Gastrocnemius medialis (tissue), 4 donors: ENCODE measurements at places on chromosomes 11 and 22. TPM values are rescaled to one million over a fixed set of nuclear protein-coding genes. Genes with fewer than 3 reads are reported as not detected.

DNA sequence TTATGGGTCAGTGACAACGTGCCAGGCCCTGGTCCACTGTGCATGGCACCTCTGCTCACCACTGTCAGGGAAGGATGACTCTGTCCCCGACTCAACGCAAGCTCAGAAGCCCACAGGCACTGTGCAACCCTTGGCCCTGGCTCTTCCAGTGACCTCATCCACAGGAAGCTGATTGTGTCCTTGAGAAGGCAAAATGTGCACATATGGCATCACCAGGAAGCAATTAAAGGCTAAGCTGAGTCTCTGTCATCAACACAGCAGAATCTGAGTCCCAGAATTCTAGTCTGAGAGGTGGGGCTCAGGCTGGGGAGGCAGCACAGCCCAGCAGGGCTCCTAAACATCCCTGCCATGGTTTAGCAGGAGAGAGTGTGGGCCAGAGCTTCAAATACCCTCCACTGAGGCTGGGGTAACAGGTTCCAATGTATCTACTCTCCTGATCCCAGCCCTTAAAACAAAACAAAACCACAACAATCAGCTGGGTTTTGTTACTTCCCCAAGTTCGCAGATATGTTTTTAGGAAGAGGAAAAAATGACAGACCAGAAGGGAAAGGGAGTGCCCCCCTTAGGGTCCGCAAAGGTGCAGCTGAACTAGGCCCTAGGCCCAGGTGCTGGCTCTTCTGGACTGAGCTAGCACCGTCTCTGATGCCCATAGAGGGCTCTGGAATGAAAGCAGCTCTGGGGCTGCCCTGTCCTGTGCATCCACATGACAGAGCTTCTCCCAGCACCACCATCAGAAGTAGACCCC lies 33.5 kb upstream of the GNAZ start:
- no peak overlapping the region for H3K27ac ChIP-seq
- no peaks in the 10 kb centered on the region for H3K27me3 ChIP-seq
- H3K4me3 ChIP-seq: no peak overlapping the region
- DNase-seq: no peak

The RNH1 gene
- total RNA-seq: 138 TPM

GRCh38 chr11:94196363-94196762 lies 67.7 kb downstream of the PANX1 start:
- H3K27ac ChIP-seq: no peak overlapping the region
- DNase-seq: no peak
- no peaks in the 10 kb centered on the region for H3K36me3 ChIP-seq
- no peaks in the 10 kb centered on the region for H3K27me3 ChIP-seq
- no peak overlapping the region for H3K4me3 ChIP-seq

- DNase-seq: peak; percentile 75
- no peaks in the 10 kb centered on the region for H3K27me3 ChIP-seq
- peak overlapping the region; percentile 94 for H3K4me3 ChIP-seq
- H3K4me1 ChIP-seq: peaks cover 15% of the 10 kb centered on the region
- peak overlapping the region; percentile 98 for H3K27ac ChIP-seq
- H3K36me3 ChIP-seq: no peaks in the 10 kb centered on the region
Measured at GRCh38 chr11:86244063-86244521, 461 bp upstream of the EED start.

DNA sequence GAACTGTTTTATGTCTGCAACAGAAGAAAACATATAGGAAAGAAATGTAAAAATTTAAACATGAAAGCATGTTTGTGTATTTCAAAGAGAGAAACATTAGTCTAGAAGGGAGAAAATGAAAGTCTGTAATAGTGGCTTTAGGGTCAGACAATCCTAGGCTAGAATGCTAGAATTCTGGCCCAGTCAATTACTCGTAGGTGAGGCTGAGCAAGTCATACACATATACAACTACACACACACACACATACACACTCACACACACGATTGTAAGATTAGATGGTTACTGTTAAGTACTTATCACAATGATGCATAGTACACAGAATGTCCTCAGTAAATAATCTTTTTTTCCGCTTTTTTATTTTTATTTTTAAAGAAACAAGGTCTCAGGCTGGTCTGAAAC lies 37.7 kb upstream of the PCF11 start:
- peaks cover 3% of the 10 kb centered on the region for H3K4me1 ChIP-seq
- no peak overlapping the region for H3K27ac ChIP-seq
- no peaks in the 10 kb centered on the region for H3K27me3 ChIP-seq
- no peaks in the 10 kb centered on the region for H3K36me3 ChIP-seq
- no peak overlapping the region for H3K4me3 ChIP-seq

- no peaks in the 10 kb centered on the region for H3K27me3 ChIP-seq
- H3K4me1 ChIP-seq: no peaks in the 10 kb centered on the region
- DNase-seq: no peak
- no peak overlapping the region for H3K4me3 ChIP-seq
Measured at GRCh38 chr11:117809236-117810055, 12.4 kb upstream of the DSCAML1 start.

The SMDT1 gene
- total RNA-seq: 7.9 TPM

- no peaks in the 10 kb centered on the region for H3K4me1 ChIP-seq
- H3K36me3 ChIP-seq: no peaks in the 10 kb centered on the region
- H3K27ac ChIP-seq: no peak overlapping the region
- no peaks in the 10 kb centered on the region for H3K27me3 ChIP-seq
Measured at GRCh38 chr11:123523539-123523938, 93.5 kb downstream of the GRAMD1B start.

DNA sequence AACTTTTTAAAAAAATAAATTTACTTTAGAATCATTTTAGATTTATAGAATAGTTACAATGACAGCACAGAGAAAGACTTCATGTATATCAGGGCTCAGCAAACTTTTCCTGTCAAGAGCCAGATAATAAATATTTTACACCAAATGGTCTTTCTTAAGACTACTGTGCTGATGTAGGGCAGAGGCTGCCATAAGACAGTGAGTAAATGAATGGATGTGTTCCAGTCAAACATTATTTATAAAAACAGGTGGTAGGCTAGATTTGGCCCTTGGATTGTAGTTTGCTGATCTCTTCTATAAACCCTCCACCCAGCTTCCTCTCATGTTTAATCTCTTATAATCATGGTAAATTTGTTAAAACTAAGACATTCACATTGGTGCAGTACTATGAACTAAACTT lies 33.0 kb downstream of the CECR2 start:
- DNase-seq: no peak
- peaks cover 32% of the 10 kb centered on the region for H3K4me1 ChIP-seq
- H3K27me3 ChIP-seq: no peaks in the 10 kb centered on the region
- H3K27ac ChIP-seq: peak overlapping the region; percentile 91
- no peak overlapping the region for H3K4me3 ChIP-seq
- H3K36me3 ChIP-seq: no peaks in the 10 kb centered on the region

DNA sequence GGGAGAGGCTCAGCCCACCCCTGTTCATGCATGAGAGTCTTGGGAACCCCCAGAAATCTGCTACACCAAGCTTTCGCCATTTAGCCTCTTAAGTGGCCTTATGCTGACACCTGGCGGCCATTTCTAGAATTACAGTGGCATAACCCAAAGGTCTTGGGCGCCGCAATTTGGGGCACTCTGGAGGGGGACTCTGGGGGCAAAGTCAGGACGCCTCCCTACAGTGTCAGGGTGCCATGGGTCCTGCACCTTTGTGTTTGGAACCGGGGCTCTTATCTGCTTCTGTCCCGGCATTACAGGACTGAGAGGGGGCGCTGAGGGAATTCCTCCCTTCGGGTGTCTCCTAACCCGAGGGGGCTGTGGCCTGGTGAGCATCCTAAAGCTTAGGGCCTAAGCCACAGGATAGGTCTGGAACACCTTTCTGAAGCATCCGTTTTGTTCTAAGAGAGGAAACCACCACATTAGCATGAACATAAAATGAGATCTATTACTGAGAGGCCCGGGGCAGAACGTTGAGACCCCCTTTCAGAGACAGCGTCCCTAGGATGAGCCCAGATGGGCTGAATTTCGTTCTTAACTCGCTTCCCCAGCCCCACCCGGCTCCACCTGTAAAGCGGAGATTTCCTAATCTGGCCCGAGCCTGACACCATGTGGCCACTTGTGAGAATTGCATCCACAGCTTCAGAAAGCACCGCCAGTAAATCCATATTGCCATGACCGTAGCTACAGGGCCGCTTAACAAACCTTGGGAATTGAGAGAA lies 9.3 kb downstream of the INS start:
- peak overlapping the region; percentile 39 for H3K27ac ChIP-seq
- no peak overlapping the region for H3K4me3 ChIP-seq
- DNase-seq: peak; percentile 77
- H3K36me3 ChIP-seq: no peaks in the 10 kb centered on the region
- H3K4me1 ChIP-seq: peaks cover 20% of the 10 kb centered on the region

The SLC6A5 gene
- not detected for total RNA-seq

GRCh38 chr11:57792060-57792541 lies 30.5 kb downstream of the CTNND1 start:
- peak; percentile 50 for DNase-seq
- peak overlapping the region; percentile 48 for H3K27ac ChIP-seq
- peaks cover 42% of the 10 kb centered on the region for H3K4me1 ChIP-seq
- peaks cover 30% of the 10 kb centered on the region for H3K36me3 ChIP-seq
- H3K4me3 ChIP-seq: no peak overlapping the region

GRCh38 chr11:69700278-69701140 lies 3.3 kb downstream of the FGF19 start:
- peaks cover 64% of the 10 kb centered on the region for H3K27me3 ChIP-seq
- DNase-seq: no peak
- H3K36me3 ChIP-seq: no peaks in the 10 kb centered on the region
- H3K4me3 ChIP-seq: no peak overlapping the region
- H3K4me1 ChIP-seq: no peaks in the 10 kb centered on the region

- H3K27ac ChIP-seq: no peak overlapping the region
- DNase-seq: no peak
- H3K4me1 ChIP-seq: no peaks in the 10 kb centered on the region
- H3K36me3 ChIP-seq: no peaks in the 10 kb centered on the region
Measured at GRCh38 chr22:37400719-37401118, 26.6 kb downstream of the ELFN2 start.

DNA sequence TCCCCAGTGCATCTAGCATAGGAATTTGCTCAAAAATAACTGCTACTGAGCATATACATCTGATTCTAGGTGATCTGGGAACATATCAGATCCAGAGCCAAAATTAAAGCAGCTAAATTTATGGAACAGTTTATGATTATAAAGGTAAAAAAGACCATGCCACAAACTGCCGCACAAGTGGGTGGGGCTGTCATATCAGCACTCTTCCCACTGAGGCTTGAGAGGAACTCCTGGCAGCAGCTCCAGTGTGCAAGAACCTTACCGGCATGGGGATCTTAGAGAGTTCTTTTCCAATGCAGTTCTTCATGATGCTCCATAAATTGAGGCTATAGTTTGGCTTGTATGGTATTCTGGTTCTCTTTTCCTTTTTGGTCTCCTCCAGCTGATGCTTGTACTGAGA lies 15.3 kb downstream of the OSBP start:
- H3K4me1 ChIP-seq: peaks cover 14% of the 10 kb centered on the region
- H3K27ac ChIP-seq: no peak overlapping the region
- no peak for DNase-seq
- no peaks in the 10 kb centered on the region for H3K27me3 ChIP-seq

- H3K36me3 ChIP-seq: no peaks in the 10 kb centered on the region
- no peak overlapping the region for H3K27ac ChIP-seq
- H3K4me1 ChIP-seq: no peaks in the 10 kb centered on the region
- H3K4me3 ChIP-seq: no peak overlapping the region
Measured at GRCh38 chr11:58866788-58867187, 22.3 kb upstream of the GLYATL2 start.

GRCh38 chr11:85572056-85572455 lies 55.1 kb downstream of the DLG2 start:
- no peak overlapping the region for H3K27ac ChIP-seq
- H3K36me3 ChIP-seq: no peaks in the 10 kb centered on the region
- H3K4me1 ChIP-seq: no peaks in the 10 kb centered on the region
- no peak overlapping the region for H3K4me3 ChIP-seq

The OR51B2 gene
- not detected for total RNA-seq
